ENCODE measurements at places on chromosomes 2 and 18.

- no peak for DNase-seq
- no peaks in the 10 kb centered on the region for H3K27me3 ChIP-seq
- H3K4me1 ChIP-seq: peaks cover 3% of the 10 kb centered on the region
These were observed 158.0 kb upstream of the TWIST2 start for GRCh38 chr2:238689871-238690389.

- H3K4me3 ChIP-seq: peak within 1 kb of the TSS; percentile 81
- no peak for DNase-seq
- no peaks in the 10 kb centered on the region for H3K36me3 ChIP-seq
- no peaks in the 10 kb centered on the region for H3K27me3 ChIP-seq
- H3K4me1 ChIP-seq: peaks cover 24% of the 10 kb centered on the region
- H3K27ac ChIP-seq: peak within 1 kb of the TSS; percentile 100
These were observed at the start of gene BAZ2B for GRCh38 chr2:159616286-159616701. BAZ2B (minus strand) TSS chr2:159616548; CDS start chr2:159478719, 137,829 bp downstream.

DNA sequence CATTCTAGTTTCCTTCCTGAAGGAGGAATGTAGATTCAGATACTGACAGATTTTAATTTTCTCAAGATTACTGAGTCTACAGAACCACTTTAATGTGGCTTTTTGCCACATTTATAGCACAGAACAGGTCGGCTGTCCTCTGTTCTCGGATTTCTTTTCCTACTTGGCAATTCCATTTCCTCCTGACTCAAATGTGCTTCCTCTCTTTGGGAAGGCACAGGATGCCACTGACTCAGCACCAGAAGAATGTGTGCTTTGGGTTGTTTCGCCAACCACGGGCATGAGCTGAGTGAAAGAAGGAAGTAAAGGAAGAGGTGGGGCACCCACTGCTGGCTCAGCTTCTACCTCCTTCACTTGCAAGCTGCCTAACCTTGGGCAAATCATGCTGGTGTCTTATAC is 970.6 kb upstream of the ACVR2A start:
- H3K4me3 ChIP-seq: no peak overlapping the region
- no peak overlapping the region for H3K27ac ChIP-seq
- no peaks in the 10 kb centered on the region for H3K4me1 ChIP-seq
- no peak for DNase-seq
- no peaks in the 10 kb centered on the region for H3K27me3 ChIP-seq

DNA sequence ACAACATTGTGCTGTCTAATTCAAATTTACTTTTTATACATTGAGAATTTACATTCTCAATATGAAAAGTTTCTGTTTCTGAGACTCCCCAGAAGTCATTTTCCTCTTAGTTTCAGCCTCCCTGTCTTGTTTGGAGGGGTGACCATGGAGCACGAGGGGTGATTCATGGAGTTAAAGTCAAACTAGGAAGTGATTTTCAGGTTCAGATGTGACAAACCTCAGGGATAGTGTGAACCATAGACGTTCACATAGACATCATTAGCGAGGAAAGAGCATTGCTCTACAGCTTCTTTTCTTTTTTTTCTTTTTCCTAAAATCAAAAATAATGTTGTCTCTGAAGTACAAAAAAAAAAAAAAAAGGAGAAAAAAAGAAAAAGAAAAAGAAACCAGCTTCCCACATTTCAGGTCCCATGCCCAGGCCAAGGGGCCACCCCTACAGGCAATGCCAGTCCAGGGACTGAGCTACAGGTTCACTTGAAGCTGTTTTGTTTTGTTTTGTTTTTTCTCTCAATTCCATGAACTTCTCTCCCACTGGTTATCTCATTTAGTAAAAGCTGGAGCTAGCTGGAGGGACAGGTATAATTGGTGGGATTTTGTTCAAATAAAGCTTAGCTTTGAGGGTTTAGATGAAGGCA is 18.1 kb upstream of the LCLAT1 start:
- no peaks in the 10 kb centered on the region for H3K27me3 ChIP-seq
- no peak overlapping the region for H3K4me3 ChIP-seq
- DNase-seq: no peak
- H3K36me3 ChIP-seq: no peaks in the 10 kb centered on the region
- H3K27ac ChIP-seq: no peak overlapping the region

- no peaks in the 10 kb centered on the region for H3K36me3 ChIP-seq
- DNase-seq: no peak
- no peaks in the 10 kb centered on the region for H3K4me1 ChIP-seq
- H3K27ac ChIP-seq: no peak overlapping the region
- no peak overlapping the region for H3K4me3 ChIP-seq
These were observed 13.4 kb downstream of the LAMA3 start for GRCh38 chr18:23702606-23703005.

DNA sequence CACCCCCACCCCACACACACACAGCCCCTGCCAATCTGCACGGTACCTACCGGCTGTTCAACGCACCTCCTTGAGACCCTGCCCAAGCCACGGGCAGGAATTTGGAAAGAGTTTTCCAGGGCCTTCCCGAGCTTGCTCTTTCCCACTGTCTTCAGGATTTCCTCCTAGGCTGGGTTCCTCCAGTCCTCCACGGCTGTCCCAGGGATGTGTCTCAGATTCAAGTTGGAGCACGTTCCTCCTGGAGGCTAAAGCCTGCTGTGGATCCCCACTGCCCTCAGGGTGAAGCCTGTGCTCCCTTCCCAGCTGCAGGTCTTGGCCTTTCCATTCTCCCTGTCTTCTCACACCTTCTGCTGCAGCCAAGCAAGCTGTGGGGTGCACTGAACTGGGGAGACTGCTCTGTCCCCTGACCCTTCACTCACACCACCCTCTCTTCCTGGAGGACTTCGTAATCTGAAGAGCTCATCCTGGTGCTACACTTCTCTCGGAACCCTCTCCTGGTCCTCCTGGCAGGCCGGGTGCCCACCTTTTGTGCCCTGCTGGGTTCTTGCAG is 54.9 kb upstream of the HS6ST1 start:
- no peak overlapping the region for H3K27ac ChIP-seq
- H3K36me3 ChIP-seq: no peaks in the 10 kb centered on the region
- H3K4me3 ChIP-seq: no peak overlapping the region
- no peaks in the 10 kb centered on the region for H3K4me1 ChIP-seq
- DNase-seq: no peak
- no peaks in the 10 kb centered on the region for H3K27me3 ChIP-seq

DNA sequence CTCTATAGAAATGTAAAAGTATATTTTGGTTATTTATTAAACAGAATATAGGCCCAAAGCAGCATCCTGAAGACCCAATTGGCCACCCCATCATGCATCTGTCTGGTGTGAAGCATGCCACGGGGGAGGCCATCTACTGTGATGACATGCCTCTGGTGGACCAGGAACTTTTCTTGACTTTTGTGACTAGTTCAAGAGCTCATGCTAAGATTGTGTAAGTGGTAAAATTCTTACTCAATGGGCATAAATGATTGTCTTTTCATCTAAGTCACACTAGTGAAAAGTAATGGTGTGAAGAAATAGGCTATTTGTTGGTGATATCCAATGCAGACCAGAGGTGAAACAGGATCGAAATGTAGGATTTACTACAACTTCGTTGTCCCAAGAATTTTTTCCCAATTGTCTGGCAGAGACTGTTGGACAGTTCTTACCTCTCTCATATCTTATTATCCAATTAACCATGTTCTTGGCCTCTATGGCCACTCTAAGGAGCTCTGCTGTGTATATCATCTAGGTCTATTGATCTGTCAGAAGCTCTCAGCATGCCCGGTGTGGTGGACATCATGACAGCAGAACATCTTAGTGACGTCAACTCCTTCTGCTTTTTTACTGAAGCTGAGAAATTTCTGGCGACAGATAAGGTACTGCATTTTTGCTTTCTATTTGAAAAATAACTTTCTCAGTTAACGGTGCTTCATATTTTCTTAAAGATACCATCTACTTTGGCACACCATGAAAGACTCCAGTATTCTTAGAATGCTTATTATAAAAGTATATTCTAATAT is 35.0 kb downstream of the AOX1 start:
- DNase-seq: no peak
- H3K36me3 ChIP-seq: no peaks in the 10 kb centered on the region
- H3K27me3 ChIP-seq: no peaks in the 10 kb centered on the region
- H3K4me3 ChIP-seq: no peak overlapping the region
- H3K4me1 ChIP-seq: peaks cover 3% of the 10 kb centered on the region
- no peak overlapping the region for H3K27ac ChIP-seq

GRCh38 chr2:119638685-119639554 is 40.1 kb upstream of the TMEM177 start:
- no peaks in the 10 kb centered on the region for H3K36me3 ChIP-seq
- H3K27me3 ChIP-seq: no peaks in the 10 kb centered on the region
- H3K27ac ChIP-seq: no peak overlapping the region
- H3K4me3 ChIP-seq: no peak overlapping the region

DNA sequence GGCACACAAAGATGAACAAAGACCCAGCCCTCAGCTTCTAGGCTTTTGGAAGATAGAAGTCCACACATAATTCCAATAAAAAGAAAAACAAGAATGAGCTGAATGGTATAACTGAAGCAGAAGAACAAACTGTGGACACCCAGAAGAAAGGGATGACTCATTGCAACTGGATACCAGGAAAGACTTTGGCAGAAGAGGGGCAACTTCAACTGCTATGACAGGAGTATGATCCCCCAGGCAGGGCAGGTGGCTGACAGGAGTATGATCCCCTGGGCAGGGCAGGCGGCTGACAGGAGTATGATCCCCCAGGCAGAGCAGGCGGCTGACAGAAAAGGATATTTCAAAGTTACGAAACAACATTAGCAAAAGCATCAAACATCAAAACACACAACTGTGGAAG is 21.6 kb downstream of the PID1 start:
- H3K4me3 ChIP-seq: no peak overlapping the region
- H3K4me1 ChIP-seq: no peaks in the 10 kb centered on the region
- no peak overlapping the region for H3K27ac ChIP-seq
- H3K27me3 ChIP-seq: no peaks in the 10 kb centered on the region
- no peak for DNase-seq
